ENCODE measurements at places on chromosomes 11 and 22. TPM values are rescaled to one million over a fixed set of nuclear protein-coding genes. Genes with fewer than 3 reads are reported as not detected.

The RASD2 gene
- total RNA-seq = 0.84 TPM

The TMEM225 gene
- not detected for total RNA-seq

The MICAL3 gene
- total RNA-seq = 27.8 TPM

The MYRF gene
- 15.3 TPM for total RNA-seq

The CAT gene
- 36.6 TPM for total RNA-seq

The OVOL1 gene
- not detected for total RNA-seq

The MAP6 gene
- total RNA-seq = 1.1 TPM

The KRTAP5-11 gene
- not detected for total RNA-seq

The GGTLC2 gene
- total RNA-seq = not detected

The PRG3 gene
- total RNA-seq = not detected

The DDI1 gene
- total RNA-seq = not detected

The ENTHD1 gene
- not detected for total RNA-seq

The APOA1 gene
- total RNA-seq = 0.13 TPM

The TST gene
- 42.3 TPM for total RNA-seq

The SMTNL1 gene
- total RNA-seq = not detected

The OR2D2 gene
- not detected for total RNA-seq

The C11orf42 gene
- not detected for total RNA-seq

The FAM180B gene
- total RNA-seq = not detected

The DNAJB7 gene
- total RNA-seq = not detected

The BBOX1 gene
- 0.08 TPM for total RNA-seq

The OR4A16 gene
- not detected for total RNA-seq

The PES1 gene
- 107 TPM for total RNA-seq

The UBE4A gene
- total RNA-seq = 9.1 TPM

The RFPL3 gene
- not detected for total RNA-seq

The PNPLA3 gene
- total RNA-seq = 0.97 TPM

The C22orf31 gene
- total RNA-seq = not detected

The HBE1 gene
- total RNA-seq = 0.16 TPM

The OR5M11 gene
- total RNA-seq = not detected

The SULT4A1 gene
- total RNA-seq = not detected

The LRP4 gene
- total RNA-seq = 7.1 TPM

The PATE4 gene
- total RNA-seq = not detected

Measured in A549 treated with Hydrocortisone at 1 μM for 4 hours (cell line).